ENCODE measurements at places on chromosomes 2 and 18.

- no peak for DNase-seq
Measured at GRCh38 chr2:179646862-179647587, 214.4 kb downstream of the ZNF385B start.

GRCh38 chr2:240595381-240596079, 9.0 kb downstream of the CAPN10 start:
- DNase-seq, result no peak

DNA sequence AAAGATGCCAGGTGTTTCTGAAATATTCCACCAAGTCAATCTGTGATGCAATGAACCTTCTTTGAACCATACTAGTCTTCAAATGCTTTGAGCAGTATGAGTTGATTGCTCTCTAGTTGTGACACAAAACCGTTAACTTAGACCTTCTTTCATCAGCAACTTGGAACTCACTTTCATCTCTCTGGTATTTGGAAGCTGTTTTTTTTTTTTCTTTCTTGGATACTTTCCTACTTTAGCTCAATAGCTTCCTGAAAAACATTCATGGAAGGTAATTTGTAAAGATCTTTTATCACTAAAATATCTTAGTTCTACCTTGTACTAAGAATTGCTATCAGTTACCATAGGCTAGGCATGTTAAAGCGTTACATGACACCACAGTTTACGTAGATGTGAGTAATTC, 1071.9 kb upstream of the CHAC2 start:
- DNase-seq, result no peak

DNA sequence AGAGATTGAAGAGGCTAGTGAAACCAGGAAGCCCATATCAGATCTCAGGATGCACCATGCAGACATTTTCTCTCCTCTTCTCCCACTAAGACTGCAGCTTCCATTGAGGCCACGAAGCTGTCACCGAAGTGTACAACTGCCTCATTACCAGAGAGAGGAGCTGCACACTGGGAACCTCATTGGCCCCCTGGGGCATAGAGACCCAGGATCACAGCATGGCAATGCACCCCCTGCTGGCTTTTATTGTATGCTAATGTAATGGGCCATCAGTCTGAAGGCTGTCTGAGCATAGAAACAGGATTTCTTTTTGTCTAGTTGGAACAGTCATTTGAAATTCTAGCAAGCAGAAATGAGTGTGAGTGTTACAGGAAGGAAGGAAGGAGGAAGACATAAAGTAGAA, 861.6 kb upstream of the CELF4 start:
- DNase-seq, result no peak

DNA sequence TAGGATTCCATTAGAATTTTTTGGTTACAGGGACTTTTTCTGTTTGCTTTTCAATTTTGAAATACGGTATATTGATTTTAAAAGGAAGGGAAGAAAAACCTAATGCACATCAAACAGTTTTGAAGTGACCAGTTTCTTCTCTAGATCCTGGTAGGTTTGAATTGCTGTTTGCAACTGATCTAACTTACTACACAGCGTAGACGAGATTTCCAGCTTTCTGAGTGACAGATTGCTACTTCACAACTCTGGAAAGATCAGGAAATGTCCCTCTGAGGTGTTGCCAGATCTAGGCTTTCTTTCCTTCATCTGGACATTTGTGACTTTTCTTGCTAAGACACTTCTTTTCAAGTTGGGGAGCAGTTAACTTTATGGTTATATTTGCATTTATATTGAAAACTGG, 112.2 kb downstream of the DIS3L2 start:
- no peak for DNase-seq

DNA sequence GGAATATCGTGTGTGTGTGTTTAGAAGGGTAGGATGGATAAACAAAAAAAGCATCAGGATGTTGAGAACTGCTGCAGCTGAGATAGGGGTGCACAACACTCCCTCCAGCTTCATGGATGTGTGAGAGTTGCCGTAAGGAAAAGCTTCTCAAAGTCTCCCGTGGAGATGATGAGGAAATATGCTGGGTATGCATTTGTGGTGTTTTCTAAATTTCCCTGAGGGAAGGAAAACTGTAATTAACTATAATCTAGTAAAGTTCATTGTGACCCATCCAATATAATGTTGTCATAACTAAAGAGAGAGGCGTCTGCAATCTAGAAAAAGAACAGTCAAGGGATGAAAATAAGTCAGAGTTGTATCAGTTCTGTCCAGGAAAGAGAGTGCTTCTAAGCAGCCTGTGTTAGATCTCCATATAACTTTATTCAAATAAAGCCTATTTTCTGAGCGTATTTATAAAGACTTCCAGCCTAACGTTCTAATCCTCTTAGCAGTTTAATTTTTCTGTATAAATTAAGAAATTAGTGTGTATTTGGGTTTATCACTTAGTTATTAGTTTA, 7.3 kb upstream of the LMAN2L start:
- no peak for DNase-seq

- DNase-seq, result no peak
Measured at GRCh38 chr2:231336236-231336635, 59.3 kb upstream of the B3GNT7 start.

DNA sequence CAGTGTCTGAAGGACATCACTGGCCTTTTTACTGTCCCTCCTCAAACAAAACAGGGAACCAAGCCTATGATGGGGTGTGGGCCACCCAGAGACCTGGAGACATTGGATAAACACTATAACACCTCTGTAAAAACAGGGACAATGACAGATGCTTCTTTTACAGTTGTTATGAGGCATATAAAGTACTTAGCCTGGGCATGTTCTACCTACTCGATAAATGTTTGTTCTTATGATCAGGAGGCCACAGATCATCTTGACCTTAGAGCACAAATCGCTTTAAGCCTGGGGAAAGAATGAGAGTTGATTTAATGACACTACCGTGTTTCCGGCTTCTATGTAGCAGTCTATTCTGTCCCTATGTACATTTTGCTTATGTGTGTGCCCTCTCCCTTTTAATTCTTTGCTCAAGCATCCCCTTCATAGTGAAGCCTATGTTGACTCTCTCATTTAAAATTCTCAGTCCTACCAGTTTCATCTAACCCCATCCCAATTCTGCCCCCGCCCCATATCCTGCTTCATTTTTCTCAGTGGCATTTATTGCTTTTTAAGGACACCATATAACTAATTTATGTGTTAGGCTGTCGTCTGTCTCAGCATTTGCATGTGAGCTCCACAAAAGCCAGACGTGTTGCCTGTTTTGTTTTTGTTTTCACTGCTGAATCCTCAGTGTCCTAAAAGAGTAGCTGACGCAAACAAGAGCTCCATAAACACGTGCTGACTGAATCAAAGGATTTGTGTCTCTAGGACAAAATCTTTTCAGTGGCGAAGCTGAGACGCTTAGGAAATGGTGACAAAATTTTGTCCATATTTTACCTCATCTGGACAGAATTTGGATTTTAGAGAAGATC, 182.3 kb upstream of the ST6GAL2 start:
- no peak for DNase-seq

- DNase-seq, result no peak
Measured at GRCh38 chr2:39350658-39351057, 86.4 kb downstream of the MAP4K3 start.

- no peak for DNase-seq
Measured at GRCh38 chr2:172361360-172361759, 66.0 kb upstream of the ITGA6 start.

GRCh38 chr2:198913394-198914152, 544.2 kb downstream of the SATB2 start:
- no peak for DNase-seq

DNA sequence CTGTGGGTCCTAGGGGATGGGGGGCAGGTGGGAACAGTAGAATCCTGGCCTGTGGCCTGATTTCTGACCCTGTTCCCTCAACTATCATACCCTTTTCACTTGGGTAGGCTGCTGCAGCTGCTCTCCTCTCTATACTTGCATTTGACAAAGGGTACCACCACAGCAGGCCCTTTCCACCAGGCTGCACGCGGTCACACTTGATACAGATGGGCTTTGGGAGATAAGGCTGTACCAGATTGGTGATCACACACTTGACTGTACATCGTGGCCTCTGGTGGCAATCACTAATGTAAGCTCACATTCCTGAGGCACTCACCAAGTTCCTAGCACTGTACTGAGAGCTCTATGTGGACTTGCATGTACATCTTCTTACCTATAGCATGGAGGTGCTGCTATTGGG, 1.6 kb upstream of the RALB start:
- DNase-seq, result no peak

- DNase-seq, result no peak
Measured at GRCh38 chr2:188333751-188334524, 42.3 kb downstream of the GULP1 start.

DNA sequence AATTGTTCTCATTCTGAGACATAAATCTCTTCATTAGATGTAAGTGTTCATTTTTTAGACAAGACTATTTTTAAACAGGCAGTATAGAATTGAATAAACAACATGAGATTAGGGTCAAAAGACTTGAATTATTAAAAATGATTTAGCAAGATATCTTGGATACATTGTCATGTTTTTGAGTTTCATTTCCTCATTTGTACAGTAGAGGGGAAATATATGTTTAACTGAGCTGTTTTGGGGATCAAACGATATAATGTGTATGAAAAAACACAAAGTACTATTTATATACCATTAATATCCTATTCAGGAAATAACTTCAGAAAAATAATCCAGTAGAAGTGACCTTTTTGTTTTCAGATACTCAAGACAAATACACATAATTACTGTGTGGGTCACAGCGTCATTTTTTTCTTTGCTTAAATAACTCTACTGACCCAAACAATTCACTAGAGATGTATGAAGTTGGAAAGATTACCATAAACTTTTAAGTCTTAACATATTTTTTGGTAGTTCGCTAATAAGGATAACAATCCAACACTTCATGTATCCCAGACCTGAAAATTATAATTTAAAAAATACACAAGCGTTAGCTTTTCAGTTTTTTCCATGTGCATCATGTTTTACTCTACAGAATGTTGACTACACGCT, 896 bp upstream of the ASXL3 start:
- DNase-seq, result no peak

DNA sequence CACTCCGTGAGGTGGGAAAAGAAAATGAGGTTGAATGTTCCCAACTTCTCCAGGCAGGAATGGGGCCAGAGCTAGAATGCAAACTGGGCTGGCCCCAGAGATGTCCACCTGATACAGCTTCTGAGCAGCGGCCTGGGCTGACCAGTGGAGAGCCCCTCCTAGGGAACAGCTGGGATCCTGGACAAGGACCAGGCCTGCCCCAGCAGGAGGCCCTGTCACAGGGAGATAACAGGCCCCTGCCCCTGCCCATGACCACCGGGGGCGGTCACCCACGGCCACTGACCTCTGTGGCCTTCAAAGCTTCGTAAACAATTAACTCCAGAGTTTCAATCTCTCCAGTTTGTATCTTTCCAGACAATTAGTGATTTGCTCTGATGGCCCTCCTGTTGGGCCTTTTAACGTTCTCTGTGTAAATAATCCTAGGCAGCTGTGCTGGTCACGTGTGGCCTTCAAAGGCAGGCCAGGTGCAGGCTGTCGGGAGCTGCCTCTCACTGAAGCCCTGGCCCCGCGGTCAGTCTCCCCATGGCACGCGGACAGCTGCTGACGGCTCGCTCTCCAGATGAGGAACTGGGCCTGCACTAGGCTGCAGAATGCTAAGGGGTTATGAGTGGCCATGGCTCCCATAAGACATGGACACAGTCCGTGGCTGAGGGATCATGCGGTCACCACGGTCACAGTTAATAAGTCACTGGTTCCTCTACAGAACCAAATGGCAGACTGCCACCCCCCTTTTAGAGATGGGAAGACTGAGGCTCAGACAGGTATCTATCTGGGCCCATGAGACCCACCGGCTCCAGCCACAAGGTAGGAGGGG, 9.2 kb downstream of the HS6ST1 start:
- DNase-seq, result no peak

- no peak for DNase-seq
Measured at GRCh38 chr2:28055325-28055970, 164.9 kb downstream of the BABAM2 start.

- DNase-seq, result no peak
Measured at GRCh38 chr2:126792993-126793392, 105.7 kb upstream of the TEX51 start.

- DNase-seq, result no peak
Measured at GRCh38 chr2:128622371-128622770, 303.7 kb upstream of the HS6ST1 start.

DNA sequence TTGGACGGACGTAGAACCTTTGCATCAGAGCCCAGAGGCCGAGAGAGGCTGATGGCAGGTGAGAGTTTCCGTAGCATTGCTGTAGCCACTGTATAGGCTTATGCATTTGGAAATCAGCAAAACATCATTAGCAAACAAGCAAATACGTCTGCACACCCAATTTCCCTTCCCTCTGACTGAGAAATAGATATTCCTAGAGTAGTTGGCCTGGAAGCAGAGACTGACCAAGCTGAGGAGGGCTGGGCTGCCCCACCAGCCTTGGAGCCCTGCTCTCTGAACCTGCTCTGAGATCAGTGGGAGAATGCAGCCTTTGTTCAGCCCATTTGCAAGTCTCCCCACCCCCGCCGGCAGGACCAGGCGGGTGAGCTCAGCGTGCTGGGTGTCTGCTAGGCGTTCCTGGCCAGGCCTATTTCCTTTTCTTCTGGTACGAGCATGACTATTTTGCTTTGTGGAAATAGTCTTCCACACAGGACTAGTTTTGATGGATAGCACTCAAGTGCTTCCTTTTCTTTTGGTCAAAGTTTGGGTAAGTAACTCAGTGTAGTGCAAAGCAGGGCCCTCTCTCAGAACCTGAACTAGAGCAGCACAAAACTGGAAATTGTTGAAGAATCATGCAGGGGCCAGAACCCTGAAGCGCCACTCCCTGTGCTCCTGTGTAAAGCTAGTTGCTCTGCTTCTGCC, 21.9 kb upstream of the RNF149 start:
- no peak for DNase-seq

- DNase-seq, result no peak
Measured at GRCh38 chr2:86788881-86789686, 1.6 kb downstream of the CD8A start.

DNA sequence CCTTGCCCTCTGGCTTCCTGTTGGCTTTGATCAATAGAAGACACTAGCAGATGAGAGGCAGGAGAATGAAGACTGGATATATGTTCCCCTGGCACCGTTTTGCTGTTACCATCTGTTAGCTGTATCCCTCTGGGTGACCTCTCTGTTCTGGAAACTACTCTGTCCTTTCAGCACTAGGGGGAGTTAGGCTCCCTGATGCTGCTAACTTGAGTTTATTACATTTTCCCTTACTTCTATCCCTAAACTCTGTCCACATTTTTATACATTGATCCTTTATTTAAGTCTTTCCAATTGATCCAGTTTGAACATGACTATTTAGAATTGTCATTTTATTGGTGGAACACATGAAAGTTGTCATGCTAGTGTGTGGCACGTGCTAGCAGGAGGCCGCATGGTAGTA, 1014.3 kb upstream of the CDH2 start:
- DNase-seq, result peak; percentile 2

- no peak for DNase-seq
Measured at GRCh38 chr2:68857202-68857845, 13.9 kb downstream of the BMP10 start.
